ENCODE measurements at places on chromosomes 4 and X.

DNA sequence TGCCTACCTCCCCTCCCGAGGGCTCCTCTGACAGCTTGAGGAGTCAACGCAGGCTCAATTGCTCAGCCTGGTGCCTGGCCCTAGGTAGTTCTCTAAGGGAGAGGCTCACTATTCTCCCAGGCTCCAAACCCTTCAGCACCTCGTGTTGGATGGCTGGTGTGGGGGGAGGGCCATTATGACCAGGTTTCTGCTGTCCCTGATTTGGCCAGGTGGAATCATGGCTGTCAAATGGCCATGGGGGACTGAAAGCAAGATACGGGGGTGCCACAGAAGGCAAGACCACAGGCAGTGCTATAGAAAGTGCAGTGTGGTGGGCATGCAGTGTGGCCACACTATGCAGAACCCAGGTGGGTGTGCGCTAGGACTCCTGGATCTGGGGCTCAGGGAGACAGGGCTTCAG is 9.5 kb downstream of the PNMA6F start:
- DNase-seq, result no peak

GRCh38 chrX:70476166-70476933 is 31.7 kb downstream of the DLG3 start:
- no peak for DNase-seq

DNA sequence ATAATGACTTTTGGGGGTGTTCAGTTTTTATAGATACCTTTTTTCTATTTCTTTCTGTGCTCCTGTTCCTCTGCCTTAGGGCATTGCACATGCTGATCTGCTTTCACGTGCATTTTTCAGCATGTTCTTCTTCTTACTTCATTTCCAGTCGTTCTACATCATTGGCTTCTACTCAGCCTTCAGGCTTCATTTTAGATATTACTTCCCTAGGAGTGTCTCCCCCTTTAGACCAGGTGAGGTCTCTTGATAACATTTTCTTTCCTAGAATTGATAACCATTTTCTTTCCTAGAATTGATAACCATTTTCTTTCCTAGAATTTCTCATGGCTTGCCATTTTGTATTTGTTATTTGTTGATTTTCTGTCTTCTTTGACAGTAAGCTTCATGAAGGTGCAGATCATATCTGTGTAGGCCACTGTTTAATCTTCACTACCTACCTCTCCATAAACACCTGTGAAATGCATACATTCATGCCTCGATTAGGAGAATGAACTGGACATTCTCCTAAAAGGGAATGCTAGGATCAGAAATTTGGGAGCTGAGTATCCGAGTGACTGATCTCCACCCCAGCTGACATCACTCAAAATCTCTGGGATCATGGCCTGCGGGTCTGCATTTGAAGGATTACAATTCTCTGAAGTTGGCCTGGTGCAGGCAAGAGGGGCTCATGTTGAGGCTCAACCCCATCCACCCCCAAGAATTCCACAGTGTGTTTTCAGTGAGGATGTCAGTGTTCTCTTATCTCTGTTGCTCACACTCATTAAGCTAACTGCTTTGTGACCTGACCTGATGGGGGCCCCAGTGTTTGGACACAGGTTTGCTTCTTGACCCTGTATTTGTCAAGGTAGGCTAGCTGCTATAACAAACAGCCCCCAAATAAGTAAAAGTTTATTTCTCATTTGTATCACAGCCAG is 45.7 kb downstream of the GYG2 start:
- no peak for DNase-seq

DNA sequence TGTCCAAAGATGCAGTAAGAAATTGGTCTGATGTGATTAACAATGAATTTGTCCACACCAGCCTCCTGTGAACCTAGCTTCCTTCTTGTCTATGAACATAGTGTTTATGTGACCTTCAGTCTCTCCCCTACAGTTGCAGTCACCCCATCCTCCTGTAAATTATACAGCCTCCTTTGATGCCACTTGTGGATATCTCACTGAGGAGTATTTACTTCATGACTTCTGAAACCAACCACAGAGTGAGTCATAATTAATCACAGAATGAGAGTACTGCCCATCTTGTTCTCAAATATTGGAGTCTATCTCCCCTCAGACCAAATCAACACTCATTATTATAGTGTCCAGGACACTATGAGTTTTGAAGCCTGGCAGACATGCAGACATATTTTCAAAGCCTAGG is 27.3 kb upstream of the XAGE2 start:
- DNase-seq, result no peak

DNA sequence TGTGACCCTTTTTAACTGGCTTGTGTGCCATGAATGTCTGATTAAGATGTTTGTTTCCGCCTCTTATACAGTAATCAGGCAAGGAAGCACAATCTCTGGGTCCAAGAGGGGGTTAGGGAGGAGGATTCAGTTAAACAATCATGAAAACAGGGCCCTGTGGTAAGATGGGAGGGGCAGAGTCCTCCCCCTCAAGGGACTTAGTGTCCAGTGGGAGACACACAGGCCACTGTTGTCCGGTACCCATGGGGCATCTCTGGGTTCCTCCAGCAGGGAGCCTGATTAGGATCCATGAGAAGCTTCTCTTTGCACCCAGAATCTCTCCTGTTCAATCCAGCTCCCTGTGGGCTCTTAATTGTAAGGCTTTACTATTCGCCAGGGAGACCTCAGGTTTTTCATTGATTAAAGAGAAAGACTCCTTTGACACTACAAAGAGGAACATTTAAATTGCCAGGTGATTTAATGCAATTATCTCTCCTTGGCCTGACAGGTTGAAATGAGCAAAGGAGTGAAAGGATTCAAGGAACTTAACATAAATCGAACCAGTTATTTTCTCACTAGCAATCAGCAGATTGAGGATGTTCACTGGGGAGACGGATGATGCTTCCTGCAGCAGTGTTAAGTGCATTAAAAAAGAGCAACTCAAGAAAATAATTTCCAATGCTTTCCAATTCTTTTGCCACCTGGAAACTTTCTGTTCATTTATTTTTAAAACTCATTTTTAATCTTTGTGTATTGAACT is 225.4 kb downstream of the PTTG2 start:
- DNase-seq, result no peak

- DNase-seq, result no peak
Observed at GRCh38 chr4:54157606-54158005, 57.6 kb downstream of the GSX2 start.
